HEK293T (cell line): ENCODE measurements at places on chromosomes 4 and X.

DNA sequence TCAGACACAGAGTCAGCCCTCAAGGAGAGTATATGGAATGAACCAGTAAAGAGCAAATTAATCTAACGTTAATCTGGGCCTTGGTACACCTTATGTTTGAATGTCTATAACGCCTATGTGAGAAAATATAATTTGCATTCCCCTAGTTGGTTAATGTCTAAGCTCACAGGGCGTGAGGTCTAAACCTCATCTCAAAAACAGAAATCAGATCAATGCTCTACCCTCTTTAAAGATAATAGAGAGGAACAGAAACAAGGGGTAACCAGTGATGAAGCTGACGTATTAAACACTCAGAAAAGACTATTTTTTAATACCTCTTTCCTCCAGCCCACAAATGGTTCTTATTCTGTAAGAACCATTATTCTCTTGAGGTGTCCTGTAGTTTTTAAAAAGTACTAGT, 369.2 kb upstream of the NOCT start:
- DNase-seq, result no peak

DNA sequence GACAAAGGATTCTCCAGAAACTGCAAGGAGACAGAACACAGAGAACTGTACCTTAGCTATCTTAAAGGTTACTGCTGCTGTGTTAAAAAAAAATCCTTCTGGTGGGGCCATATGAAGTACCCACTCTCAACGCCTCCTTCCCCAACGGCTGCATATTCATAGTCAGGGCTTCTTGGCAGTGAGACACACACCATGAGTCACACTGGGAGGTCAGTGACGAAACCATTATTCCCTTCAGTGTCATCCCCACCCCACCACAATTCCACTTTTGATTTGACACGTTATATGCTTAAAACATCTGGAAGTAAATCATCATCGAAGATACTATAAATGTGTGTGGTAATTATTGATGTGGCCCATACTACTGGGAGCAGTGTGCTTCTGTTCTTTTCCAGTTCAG, 271.5 kb downstream of the LDB2 start:
- DNase-seq, result no peak

DNA sequence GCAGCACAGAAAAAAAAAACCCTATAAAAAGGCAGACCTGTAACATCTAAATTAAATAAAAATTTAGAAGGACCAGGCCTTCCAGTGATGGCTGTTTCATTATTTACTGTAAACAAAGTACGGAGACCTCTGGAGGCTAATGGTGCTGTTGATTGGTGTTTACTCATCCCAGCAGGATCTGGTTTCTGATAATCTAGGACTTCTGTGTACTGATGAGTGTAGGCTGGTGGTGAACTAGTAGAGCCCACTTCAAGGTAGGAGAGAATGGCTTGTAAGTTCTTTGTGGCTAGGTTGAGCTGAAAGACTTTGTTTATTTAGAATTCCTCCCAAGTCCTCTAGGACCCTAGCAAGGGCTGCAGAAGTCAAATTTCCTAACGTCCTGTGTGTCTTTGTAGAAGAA, 398.1 kb upstream of the PITX2 start:
- no peak for DNase-seq

DNA sequence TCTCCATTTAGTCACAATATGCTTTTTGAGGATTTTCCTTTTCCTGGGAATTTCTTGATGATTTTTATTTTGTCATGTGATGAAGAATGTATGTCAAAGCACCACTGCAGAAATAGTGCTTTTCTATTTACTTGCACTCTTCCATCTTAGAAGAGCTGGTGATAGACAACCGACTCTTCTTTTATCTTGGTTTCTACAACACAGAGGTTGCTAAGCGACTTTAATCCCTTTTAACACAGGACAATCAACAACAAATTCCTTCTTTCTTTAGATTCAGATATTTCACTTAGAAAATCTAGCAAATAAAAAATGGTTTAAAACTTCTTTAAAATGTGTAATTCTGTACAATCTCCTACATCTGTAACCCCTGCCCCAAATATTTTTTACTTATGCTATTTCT, 34.6 kb downstream of the TET2 start:
- no peak for DNase-seq

GRCh38 chrX:44241546-44241945, 101.9 kb downstream of the EFHC2 start:
- DNase-seq, result no peak

DNA sequence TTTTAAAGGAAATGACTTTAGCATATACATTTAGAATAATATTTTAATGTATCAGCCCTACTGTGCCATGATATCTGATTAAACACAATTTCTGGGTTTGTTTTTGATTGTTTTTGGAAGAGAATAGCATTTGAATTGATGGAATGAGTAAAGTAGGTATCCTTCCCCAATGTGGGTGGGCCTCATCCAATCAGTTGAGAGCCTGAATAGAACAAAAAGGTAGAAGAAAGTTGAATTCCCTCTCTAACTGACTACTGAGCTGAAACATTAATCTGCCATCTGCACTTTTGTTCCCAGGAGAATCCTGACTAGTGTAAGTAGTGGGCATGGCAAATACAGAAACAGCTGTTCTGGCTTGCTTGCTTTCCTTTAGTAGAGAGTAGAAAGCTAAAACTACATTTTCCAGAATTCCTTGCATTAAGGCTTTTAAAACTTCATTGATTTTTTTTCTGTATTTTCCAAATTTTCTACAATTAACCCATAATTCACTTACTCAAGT, 9.7 kb upstream of the SEC24D start:
- DNase-seq, result no peak

DNA sequence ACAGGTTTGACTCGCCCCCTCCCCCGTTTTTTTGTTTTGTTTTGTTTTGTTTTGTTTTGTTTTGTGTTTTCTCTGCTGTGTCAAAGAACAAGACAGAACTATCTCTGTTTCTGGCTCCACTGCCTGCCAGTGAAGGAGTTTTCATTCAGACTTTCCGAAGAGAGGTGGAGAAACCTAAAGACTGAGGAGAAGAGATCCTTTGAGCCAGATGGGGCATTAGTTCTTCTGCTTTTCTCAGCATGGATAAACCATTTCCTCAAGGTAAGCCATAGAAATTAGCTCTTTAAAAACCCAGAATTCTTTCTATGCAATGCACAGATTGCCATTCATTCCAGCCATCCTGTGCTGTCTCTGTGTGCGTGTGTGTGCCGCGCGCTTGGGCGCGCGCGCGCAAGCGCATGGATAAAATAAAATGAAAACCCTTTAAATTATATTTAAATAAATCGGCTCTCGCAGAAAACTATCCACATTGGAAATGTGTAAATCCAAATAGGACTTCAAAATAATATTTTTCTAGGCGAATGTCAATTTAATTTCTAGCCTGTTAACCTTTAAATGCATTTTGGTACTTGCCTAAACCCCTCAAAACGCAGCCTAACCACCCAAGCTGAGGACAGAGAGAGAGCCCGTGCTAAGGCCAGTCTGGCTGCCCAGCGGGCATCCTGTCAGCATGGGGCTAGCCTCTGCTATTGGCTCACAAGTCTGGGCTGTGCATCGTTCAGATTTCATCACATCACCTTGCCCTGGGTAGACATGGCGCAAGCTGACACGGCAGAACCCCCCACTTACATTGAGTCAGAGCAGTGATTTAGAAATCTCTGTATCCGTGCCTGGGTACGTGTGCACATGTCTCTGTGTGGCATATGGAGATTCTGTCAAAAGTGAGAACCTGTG, 113.0 kb upstream of the VAMP7 start:
- DNase-seq, result no peak

DNA sequence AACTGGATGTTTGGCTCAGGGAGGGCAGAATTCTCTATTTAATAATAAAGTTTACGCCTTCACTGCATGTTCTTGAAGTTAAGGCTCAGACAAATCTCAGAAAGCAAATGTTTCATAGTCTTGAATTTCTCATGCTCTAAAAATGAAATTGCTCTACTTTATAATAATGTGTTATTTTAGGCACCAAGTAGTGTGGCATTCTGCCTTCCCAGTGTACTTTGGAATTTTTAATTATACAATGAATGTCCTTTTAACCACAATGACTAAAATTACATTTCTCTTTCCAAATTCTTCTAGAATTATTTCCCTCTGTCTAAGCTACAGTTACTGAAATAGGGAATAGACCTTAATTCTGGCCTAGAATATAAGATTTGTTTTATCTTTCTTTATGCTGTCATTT, 97.9 kb upstream of the PDE5A start:
- DNase-seq, result no peak
